Thoracic aorta (tissue), 2 donors: ENCODE measurements at places on chromosomes 11 and 22.

- no peak for DNase-seq
These were observed 1.2 kb upstream of the IL18 start for GRCh38 chr11:112165049-112165448.

- DNase-seq, result no peak
These were observed 77.5 kb upstream of the SEPTIN5 start for GRCh38 chr22:19636696-19637407.

- DNase-seq, result no peak
These were observed 13.1 kb downstream of the UBASH3B start for GRCh38 chr11:122668562-122669090.

DNA sequence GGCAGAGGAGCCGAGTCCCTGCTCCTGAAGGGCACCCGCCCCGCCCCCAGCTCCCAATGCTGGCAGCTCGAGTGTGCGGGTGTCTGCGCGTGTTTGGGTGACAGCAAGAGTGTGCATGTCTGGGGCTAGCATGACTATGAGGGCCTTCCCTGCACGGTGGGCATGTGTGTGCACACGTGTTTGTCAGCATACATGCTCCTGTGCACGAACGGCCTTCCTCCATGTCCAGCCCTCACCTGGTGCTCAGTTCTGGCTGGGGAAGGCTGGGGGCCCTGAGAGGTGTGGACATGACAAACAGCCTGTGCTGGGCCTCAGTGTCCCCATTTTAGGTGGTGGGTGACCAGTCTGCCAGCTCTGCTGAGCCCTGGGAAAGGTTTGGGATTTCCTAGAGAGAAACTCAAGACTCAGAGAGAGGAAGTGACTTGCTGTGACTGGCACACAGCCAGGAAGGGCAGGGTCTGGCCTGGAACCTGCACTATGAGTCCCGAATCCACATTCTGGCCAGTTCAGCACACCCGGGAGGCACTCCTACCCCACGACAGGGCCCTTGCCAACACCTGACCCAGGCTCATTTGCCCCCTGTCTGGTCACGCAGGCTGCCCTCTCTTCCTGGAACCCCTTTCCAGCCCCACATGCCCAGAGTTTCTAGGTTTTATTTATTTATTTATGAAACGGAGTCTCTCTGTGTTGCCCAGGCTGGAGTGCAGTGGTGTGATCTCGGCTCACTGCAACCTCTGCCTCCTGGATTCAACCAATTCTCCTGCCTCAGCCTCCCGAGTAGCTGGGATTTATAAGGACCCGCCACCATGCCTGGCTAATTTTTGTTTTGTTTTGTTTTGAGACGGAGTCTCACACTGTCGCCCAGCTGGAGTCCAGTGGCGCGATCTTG is 3.3 kb upstream of the SHISA8 start:
- no peak for DNase-seq

DNA sequence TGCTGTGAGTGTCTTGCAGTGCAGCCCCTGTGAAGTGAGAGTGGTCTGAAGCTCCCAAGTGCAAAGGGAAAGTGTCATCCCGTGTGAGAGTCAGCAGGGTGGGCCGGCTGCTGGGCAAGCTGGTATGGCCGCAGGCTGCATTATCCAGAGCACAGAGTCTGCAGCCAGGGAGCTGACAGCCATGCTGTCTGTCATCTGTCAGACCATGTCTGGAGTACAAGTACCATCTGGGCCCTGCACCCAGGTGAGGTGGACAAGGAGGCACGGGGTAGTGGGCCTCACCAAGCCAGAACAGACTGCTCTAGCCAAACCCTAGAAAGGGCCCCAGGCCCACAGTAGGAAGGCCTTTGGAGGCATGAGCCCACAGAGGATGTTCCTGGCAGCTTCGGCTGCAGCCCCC is 20.2 kb downstream of the LMO1 start:
- no peak for DNase-seq

- DNase-seq, result no peak
These were observed 333.9 kb downstream of the CTTN start for GRCh38 chr11:70732023-70732880.

DNA sequence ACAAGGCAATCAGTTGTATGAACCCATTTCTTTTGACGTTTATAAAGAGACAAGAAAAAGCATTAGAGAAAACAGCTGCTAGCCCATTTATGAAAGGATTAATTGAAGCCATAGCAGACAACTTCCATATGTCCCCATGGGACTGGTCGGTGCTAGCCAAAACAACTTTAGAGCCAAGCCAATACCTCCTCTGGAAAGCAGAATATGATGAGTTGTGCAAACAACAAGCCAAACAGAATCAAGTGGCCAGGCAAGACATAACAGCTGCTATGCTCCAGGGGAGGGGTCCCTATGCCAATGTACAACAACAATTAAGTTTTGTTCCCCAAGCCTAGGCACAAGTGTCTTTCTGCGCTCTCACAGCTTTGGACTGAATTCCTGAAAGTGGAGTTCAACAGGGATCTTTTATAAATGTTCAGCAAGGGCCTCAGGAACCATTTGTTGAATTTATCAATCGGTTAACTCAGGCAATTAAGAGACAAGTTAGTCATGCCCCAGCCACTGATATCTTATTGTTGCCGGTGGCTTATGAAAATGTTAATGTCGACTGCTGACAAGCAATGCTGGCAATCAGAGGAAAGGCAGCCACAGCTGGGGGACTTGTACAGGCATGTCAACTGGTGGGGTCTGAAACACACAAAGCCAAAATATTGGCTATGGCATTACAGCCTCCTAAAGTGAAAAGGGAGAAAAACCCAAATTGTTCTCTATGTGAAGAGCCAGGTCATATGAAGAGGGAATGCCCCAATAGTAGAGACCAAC is 1593.1 kb upstream of the TENM4 start:
- no peak for DNase-seq

- no peak for DNase-seq
These were observed 50.0 kb upstream of the CCDC89 start for GRCh38 chr11:85735876-85736460.

GRCh38 chr11:60305906-60306619 is 21.0 kb upstream of the MS4A6E start:
- DNase-seq, result no peak

DNA sequence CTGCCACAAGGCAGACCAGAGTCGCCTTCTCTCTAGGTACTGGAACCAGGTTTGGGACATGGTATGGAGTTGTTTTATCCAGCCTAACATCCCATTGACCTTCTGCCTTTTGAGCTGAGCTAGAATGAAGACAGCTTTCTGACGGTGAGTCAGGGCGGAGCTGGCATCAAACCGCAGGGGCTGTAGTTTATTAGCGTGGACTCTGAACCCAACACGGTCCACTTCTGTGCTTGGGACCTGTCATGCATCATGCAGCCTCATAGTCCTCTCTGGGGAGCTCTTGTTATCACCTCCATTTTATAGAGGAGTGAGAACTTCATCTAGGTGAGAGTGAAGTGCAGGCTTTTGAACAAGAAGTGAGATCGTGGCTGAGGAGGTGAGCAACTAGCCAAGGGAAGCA is 8.3 kb downstream of the GAL3ST1 start:
- DNase-seq, result no peak
